Type B pancreatic cell (in vitro differentiated cells): ENCODE measurements at places on chromosomes 2 and 18. TPM values are rescaled to one million over a fixed set of nuclear protein-coding genes. Genes with fewer than 3 reads are reported as not detected.

GRCh38 chr2:23617167-23617810, 232.3 kb downstream of the KLHL29 start:
- H3K4me3 ChIP-seq: peak overlapping the region; percentile 21
- DNase-seq: no peak
- H3K27ac ChIP-seq: peak overlapping the region; percentile 57
- peaks cover 64% of the 10 kb centered on the region for H3K4me1 ChIP-seq

The RFTN2 gene
- total RNA-seq: 0.07 and 14.9 TPM in 2 replicates

DNA sequence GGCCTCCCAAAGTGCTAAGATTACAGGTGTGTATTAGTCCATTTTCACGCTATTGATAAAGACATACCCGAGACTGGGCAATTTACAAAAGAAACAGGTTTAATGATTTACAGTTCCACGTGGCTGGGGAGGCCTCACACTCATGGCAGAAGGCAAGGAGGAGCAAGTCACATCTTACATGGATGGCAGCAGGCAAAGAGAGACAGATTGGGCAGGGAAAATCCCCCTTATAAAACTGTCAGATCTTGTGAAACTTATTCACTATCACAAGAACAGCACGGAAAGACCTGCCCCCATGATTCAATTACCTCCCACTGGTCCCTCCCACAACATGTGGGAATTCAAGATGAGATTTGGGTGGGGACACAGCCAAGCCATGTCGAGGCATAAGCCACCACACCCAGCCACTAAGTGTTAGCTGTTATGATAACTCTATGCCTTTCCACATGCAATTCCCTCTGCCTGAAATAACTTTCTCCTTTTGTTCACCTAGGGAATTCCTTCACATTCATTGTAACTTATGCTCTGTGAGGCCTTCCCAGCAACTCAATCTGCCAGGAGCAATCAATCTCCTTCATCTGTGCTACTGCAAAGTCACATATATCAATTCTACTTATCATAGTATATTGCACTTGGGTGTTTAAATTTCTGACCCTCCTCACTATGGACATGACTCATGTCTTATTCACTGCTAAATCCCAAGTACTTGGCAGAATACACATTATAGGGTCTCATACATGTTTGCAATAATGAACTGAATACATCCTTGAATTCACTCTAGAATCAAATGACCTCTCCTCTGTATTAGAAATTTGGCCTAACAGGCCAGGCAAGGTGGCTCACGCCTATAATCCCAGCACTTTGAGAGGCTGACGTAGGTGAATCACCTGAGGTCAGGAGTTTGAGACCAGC, 7.4 kb downstream of the MCEE start:
- DNase-seq: no peak
- H3K4me3 ChIP-seq: no peak overlapping the region

DNA sequence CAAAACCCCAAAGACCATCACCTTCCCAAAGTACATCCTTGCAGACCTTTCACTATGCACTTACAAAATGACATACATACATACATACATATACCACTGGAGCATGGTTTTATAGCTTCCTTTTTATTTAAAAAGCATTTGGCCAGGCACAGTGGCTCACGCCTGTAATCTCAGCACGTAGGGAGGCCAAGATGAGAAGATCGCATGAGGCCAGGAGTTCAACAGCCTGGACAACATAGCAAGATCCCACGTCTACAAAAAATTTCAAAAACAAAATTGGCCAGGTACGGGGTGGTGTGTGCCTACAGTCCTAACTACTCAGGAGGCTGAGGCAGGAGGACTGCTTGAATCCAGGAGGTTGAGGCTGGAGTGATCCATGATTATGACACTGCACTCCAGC, 29.9 kb upstream of the ADAM17 start:
- DNase-seq: no peak
- H3K4me3 ChIP-seq: no peak overlapping the region
- H3K27ac ChIP-seq: no peak overlapping the region
- no peaks in the 10 kb centered on the region for H3K27me3 ChIP-seq

GRCh38 chr18:71388148-71388547, 1099.3 kb downstream of the SOCS6 start:
- no peak overlapping the region for H3K4me3 ChIP-seq
- H3K27ac ChIP-seq: no peak overlapping the region
- H3K36me3 ChIP-seq: no peaks in the 10 kb centered on the region
- no peak for DNase-seq
- H3K27me3 ChIP-seq: no peaks in the 10 kb centered on the region

GRCh38 chr18:48228841-48229240, 180.3 kb downstream of the ZBTB7C start:
- H3K27ac ChIP-seq: no peak overlapping the region
- no peak for DNase-seq
- H3K4me1 ChIP-seq: peaks cover 17% of the 10 kb centered on the region

- no peak for DNase-seq
- no peaks in the 10 kb centered on the region for H3K36me3 ChIP-seq
- no peak overlapping the region for H3K4me3 ChIP-seq
Measured at GRCh38 chr2:8229546-8229986, 452.3 kb upstream of the ID2 start.

GRCh38 chr2:66235428-66235827, 199.5 kb upstream of the MEIS1 start:
- H3K4me3 ChIP-seq: no peak overlapping the region
- H3K27ac ChIP-seq: peak overlapping the region; percentile 99
- H3K27me3 ChIP-seq: no peaks in the 10 kb centered on the region
- peaks cover 8% of the 10 kb centered on the region for H3K36me3 ChIP-seq
- peaks cover 12% of the 10 kb centered on the region for H3K4me1 ChIP-seq
- no peak for DNase-seq
